ENCODE measurements at places on chromosomes 4 and X. TPM values are rescaled to one million over a fixed set of nuclear protein-coding genes. Genes with fewer than 3 reads are reported as not detected.

The GASK1B gene
- 196 TPM for total RNA-seq

The NAT8L gene
- 0.07 TPM for total RNA-seq

The PLAC1 gene
- 1.6 TPM for total RNA-seq

The TLR6 gene
- 5.3 TPM for total RNA-seq

The IL1RAPL2 gene
- not detected for total RNA-seq

Measured in thoracic aorta endothelial cell (primary cell).